Fibroblast of skin of scalp (primary cell): ENCODE measurements at places on chromosomes 6 and 20.
A peak's percentile ranks its signal among the peaks of the same experiment; 100 is the strongest.

- no peak for DNase-seq
Observed at GRCh38 chr6:136510782-136511181, 39.4 kb downstream of the MAP7 start.

- no peak for DNase-seq
Observed at GRCh38 chr6:83862776-83863471, 3.4 kb downstream of the CYB5R4 start.

GRCh38 chr6:35449287-35449881 is 2.8 kb upstream of the FANCE start:
- peak; percentile 69 for DNase-seq

GRCh38 chr6:20873425-20874190 is 339.4 kb downstream of the CDKAL1 start:
- no peak for DNase-seq

- DNase-seq = no peak
Observed at GRCh38 chr20:51972056-51972455, 169.7 kb upstream of the SALL4 start.

GRCh38 chr6:147057705-147058342 is 146.4 kb upstream of the STXBP5 start:
- no peak for DNase-seq

- DNase-seq = peak; percentile 10
Observed at GRCh38 chr20:13700761-13701160, 62.0 kb upstream of the TASP1 start.

GRCh38 chr6:34489207-34489805 is 23.4 kb downstream of the PACSIN1 start:
- DNase-seq = no peak

GRCh38 chr6:14454473-14454775 is 336.9 kb downstream of the CD83 start:
- no peak for DNase-seq

- DNase-seq = no peak
Observed at GRCh38 chr20:40869218-40870147, 159.1 kb upstream of the TOP1 start.

DNA sequence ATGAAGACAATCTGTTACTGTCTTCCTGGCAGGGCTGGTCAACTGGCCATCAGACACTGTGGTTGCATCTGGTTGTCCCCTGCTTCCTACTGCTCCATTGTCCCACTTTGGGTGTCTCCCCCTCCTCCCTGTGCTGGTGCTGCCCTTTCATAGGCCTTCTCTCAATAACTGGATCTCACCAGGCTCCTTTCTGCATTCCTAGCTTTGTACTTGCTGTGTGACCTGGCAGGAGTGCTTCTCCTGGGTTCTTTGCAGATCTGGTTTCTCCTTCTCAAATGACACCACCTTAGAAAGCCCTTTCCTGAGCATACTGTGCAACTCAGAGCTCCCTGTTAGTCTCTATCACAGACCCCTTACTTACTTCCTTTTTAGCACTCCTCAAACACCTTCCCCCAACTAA is 223.0 kb downstream of the BCKDHB start:
- no peak for DNase-seq

GRCh38 chr6:34644716-34645115 is 51.9 kb downstream of the ILRUN start:
- DNase-seq = no peak

DNA sequence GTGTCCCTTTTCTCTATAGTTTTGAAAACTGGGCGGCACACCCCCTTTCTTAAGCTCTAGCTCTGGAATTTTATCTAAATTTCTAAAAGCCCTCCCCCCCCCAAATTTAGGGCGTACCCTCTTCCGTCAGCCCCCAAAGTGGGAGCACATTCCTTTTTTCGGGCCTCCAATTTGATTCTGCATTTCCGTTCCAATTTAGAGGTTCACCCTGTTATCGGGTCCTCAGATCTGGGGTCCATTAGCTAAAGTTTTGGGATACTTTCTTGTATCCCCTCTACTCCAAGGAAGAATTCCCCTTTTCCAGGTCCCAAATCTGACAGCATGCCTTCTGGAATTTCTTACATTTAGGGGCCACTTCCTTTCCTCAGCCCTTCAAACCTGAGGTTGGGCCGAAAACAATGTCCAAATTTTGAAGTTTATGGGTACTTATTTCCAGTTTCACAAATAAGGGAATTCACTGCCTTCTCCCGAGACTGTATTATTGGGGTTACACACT is 796 bp downstream of the PHF20 start:
- DNase-seq = no peak

DNA sequence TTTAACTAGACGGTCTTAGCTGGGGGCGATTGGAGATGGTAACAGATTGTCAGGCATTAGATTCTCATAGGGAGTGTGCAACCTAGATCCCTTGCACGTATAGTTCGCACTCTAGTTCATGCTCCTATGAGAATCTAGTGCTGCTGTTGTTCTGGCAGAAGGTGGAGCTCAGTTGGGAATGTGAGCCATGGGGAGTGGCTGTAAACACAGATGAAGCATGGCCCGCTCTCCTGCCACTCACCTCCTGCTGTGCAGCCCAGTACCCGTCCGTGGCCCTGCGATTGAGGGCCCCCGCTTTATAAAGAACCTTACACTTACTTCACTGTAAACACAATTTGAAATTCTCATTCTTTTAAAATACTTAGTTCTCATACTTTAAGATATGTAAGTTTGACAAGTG is 339.4 kb downstream of the CDH26 start:
- no peak for DNase-seq

DNA sequence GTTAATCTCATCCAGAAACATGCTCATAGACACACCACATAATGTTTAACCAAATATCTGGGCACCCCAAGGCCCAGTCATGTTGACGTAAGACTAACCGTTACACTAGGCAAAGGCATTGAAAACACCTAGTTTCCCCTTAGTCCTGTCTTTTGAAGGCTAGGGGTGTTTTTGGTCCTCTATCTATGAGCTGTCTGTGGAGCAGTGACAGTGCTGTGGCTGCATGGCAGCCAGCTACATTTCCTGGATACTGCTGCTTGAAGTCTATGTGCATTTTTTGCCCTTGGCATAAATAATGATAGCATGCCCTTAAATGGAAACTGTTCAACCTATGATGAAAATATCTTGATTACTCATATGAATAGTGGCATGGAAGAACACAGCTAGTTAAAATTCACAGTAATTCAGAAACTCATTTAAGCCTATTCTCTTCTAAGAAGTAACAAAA is 18.6 kb downstream of the FARS2 start:
- DNase-seq = peak; percentile 33

GRCh38 chr20:944148-944547 is 28.0 kb upstream of the ANGPT4 start:
- no peak for DNase-seq

- DNase-seq = no peak
Observed at GRCh38 chr6:98641949-98642719, 192.2 kb upstream of the POU3F2 start.

GRCh38 chr6:2363211-2363610 is 117.8 kb upstream of the GMDS start:
- DNase-seq = no peak

GRCh38 chr6:90230548-90231215 is 66.0 kb downstream of the BACH2 start:
- DNase-seq = no peak

- no peak for DNase-seq
Observed at GRCh38 chr6:156634048-156634447, 143.1 kb upstream of the ARID1B start.

- no peak for DNase-seq
Observed at GRCh38 chr6:43616725-43617472, 12.2 kb downstream of the GTPBP2 start.

DNA sequence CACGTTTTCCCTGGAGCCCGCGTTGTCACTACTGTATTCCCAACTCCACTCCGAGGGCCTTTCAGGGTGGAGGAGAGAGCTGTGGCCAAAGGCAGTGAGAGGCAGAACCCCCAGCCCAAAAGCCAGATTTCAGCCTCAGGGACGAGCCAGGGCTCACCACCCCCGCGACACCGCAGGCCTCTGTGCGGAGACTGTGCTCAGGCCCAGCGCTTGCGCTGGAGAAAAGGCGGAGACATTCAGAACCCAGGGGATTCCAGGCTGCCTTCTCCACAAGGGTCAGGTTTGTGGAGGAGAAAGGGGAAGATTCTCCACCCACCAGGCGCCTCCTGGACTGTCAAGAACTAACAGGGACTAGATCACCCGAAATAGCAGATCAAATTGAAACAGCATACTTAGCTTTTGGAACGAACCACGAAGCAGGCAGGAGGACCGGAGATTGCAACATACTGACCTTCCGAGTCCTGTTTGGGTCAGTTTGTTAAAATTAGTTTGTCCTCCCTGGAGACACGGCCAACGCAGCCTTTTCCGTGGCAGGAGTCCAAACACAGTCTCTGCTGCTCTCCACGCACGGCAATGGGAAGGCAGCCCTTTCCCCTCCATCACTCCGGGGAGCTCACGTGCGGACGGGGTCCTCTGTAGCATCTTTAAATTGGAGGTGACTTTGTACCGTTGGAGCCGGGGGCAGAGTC is 14.4 kb downstream of the DLL1 start:
- no peak for DNase-seq

DNA sequence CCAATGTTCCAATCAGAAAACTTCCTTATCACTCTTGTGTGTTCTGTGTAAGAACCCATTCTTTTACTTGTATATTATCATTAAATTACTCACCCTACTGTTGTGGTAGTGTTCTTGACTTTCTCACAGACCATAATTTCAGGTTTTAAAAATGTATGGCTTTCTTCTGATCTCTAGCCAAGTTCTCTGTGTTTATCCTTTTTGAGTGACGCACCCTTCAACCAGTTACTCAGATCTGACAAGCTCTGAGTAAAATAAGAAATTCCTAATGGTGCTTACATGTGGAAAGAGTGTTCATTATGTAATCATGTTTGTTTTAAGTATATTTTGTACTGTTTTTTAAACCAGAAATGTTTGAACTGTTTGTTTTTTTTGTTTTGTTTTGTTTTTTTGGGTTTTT is 11.0 kb downstream of the TBPL1 start:
- DNase-seq = peak; percentile 51

GRCh38 chr6:152206072-152206818 is 398.8 kb downstream of the ESR1 start:
- peak; percentile 11 for DNase-seq

DNA sequence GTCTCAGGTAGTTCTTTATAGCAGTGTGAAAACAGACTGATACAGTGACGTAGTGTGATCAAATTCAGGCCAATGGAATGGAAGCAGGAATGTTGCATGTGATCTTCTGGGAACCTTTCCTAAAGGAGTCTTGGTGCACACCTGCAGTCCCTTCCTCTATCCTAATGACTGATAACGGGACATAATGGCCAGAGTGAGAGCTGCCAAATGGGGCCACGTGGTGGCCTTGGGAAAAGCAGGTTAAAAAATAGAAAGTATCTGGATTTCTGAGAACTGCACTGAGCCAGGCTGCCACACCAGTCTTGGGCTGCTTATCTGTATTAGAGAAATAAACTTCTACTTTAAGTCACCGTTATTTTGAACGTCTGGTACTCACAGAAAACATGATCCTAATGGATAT is 51.9 kb downstream of the MEP1A start:
- no peak for DNase-seq

DNA sequence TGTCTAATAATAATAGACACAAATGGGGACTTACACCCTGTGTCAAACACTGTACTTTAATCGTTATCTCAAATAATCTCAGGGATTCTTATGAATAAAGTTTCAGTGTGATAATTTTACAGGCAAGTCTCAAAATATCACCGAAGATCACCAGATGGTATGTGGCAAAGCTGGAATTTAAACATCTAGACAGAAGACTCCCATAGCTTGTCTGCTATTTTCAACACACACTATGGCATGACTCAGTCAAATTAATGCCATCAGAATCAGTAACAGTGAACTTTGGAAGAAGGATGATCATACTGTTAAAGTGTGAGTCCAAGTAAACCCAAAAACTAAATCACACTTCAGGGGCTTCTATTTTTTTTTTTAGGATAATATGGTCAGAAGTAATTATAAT is 867.6 kb upstream of the FLRT3 start:
- peak; percentile 38 for DNase-seq

DNA sequence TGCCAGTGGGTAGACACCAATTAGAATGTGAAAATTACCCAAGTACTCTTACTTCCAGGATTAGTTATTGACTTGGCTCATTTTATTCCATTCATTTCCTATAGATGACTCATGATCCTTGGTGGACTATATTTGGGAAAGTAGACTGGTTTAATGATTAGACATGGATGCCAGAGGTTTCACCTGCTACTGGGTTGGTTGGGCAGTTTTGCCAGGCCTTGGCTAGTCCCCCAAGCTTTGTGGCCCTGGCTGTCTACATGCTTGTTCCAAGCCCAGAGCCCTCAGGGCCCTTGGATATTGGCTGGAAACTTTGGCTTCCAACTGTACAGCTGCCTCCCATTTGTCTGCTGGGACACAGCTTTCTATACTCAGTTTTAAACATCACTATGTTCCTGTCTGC is 104.1 kb downstream of the ZFP64 start:
- DNase-seq = no peak

- peak; percentile 54 for DNase-seq
Observed at GRCh38 chr6:145814035-145814500, 527 bp downstream of the FBXO30 start.

- DNase-seq = no peak
Observed at GRCh38 chr20:44005661-44006060, 91.0 kb downstream of the TOX2 start.

GRCh38 chr6:16999491-17000436 is 102.1 kb upstream of the STMND1 start:
- peak; percentile 87 for DNase-seq
